ENCODE measurements at places on chromosomes 2 and 18. TPM values are rescaled to one million over a fixed set of nuclear protein-coding genes. Genes with fewer than 3 reads are reported as not detected.

Gene XRCC5
- 194 TPM for total RNA-seq

Gene SLC4A3
- 3.2 TPM for total RNA-seq

Gene CRYGC
- total RNA-seq = not detected

Gene GDF7
- total RNA-seq = 0.09 TPM

Gene ONECUT2
- total RNA-seq = 0.37 TPM

Gene STARD6
- not detected for total RNA-seq

Gene WDR33
- total RNA-seq = 23.5 TPM

Gene GALNT3
- not detected for total RNA-seq

Gene LYPD1
- 14.6 TPM for total RNA-seq

Gene KCNS3
- 1.2 TPM for total RNA-seq

Gene HOXD9
- total RNA-seq = 1.3 TPM

Gene ASPRV1
- 0.25 TPM for total RNA-seq

Gene DYNAP
- not detected for total RNA-seq

Gene MTA3
- total RNA-seq = 29.0 TPM

Gene CCDC142
- 14.1 TPM for total RNA-seq

Gene CEBPZ
- total RNA-seq = 66.6 TPM
